Omental fat pad (tissue), 4 donors: ENCODE measurements at places on chromosomes 6 and 20.

GRCh38 chr6:55916188-55916587, 40.8 kb upstream of the BMP5 start:
- no peak for DNase-seq

DNA sequence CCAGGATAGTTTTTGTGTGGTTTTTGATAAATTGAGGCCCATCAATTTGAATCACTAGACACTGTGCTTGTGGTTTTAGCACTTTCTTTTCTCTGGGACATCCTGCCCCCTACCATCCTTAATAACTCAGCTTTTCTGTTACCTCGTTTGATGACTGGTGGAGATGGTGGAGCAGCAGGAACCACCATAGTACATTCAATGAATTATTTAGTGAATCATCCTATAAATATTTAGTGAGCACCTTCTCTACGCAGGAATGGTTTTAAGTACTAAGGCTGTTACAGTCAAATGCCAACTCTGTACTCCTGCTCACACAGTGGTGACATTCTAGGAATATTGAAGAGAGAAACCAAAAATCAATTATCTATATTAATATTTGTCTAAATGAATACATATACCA, 585.2 kb downstream of the HAO1 start:
- DNase-seq: no peak

DNA sequence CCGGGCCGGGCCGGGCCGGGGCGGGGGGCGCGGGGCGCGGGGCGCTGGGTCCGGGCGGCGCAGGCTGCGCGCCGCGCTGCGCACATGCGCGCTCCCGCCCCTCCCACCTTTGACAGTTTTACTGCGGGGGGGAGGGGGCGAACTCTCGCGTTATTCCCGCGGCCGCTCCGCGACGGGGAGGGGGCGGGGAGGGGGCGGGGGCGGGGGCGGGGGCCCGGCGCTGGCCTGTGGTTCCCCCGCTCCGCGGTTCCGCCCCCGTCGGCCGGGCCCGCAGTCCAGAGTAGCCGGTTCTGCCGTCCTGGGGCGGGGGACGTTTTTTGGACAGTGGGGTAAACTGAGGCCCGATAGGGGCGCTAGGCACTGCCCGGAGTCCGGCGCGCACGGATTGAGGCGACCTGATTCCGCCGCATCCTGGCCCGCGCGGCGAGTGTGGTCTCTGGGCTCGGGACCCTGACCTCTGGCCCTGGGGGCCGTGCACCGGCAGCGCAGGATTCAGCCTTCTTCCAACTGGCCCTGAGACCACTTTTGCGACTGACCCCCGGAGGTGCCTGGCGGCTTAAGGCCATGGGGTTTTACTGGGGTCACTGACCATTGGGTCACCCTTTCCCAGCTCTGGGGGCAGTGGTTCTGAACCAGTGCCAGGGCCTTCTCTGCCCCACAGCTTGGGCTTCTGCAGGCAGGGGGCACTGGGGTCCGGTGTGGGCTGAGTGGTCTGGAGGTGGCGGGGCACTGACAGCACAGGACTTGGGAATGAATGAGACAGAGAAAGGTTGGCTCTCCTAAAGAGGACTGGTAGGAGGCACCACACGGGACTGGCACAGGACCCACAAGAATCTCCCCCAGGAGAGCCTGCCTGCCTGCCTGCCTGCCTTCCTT, at the start of gene ZNF512B:
Gene ZNF512B (minus strand): TSS at position 93 of the 876 bp plus-strand sequence. CDS start 1,980 bp downstream, outside the sequence.
- no peak for DNase-seq

DNA sequence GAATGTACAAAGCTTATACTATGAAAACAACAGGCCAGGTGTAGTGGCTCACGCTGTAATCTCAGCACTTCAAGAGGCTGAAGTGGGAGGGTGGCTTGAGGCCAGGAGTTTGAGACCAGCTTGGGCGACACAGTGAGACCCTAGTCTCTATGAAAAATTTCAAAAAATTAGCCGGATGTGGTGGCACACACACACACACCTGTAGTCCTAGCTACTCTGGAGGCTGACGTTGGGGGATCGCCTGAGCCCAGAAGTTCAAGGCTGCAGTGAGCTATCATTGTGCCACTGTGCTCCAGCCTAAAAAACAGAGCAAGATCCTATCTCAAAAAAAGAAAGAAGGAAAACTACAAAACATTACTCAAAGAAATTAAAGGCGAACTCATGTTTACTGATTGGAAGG, 7.3 kb upstream of the ASF1A start:
- no peak for DNase-seq

DNA sequence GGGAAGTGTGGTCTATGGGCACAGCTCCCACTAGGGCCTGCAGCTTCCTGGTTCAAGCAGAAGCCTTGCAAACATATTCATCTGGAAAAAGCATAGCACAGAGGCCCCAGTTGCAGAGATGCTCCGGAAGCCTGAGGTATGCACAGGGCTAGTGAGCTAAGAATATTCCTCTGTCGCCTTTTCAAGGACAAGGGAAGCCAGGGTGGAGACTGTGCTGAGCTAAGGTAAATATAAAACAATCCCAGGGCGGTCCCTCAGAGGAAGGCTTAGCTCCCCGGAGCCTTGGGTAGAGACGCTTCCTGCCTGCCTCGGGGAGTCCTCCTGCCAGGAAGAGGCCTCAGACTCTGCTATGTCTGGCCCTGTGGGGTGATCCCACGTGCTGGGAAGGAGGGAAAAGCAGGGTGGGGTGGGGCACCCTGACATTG, 134.8 kb upstream of the FOXA2 start:
- no peak for DNase-seq

- DNase-seq: no peak
These were observed 151.7 kb upstream of the DST start for GRCh38 chr6:56794421-56794820.

GRCh38 chr6:40992746-40993145, 46.3 kb downstream of the UNC5CL start:
- DNase-seq: no peak

GRCh38 chr20:62772103-62772611, 24.1 kb upstream of the MRGBP start:
- DNase-seq: no peak

- no peak for DNase-seq
These were observed at the start of gene SLC13A3 for GRCh38 chr20:46651091-46651962. Gene SLC13A3 (minus strand): TSS chr20:46651459. CDS start chr20:46651421, 38 bp downstream.

GRCh38 chr20:53581444-53582250, 12.0 kb downstream of the ZNF217 start:
- no peak for DNase-seq

- DNase-seq: no peak
These were observed 13.7 kb downstream of the PHF3 start for GRCh38 chr6:63649269-63649668.

GRCh38 chr6:27743787-27744186, 168.4 kb downstream of the OR2B2 start:
- no peak for DNase-seq

- no peak for DNase-seq
These were observed 19.0 kb upstream of the GSTA4 start for GRCh38 chr6:53014063-53014462.

- DNase-seq: no peak
These were observed 23.0 kb downstream of the CD109 start for GRCh38 chr6:73719046-73719445.

GRCh38 chr20:9739991-9740390, 98.9 kb downstream of the PAK5 start:
- no peak for DNase-seq

DNA sequence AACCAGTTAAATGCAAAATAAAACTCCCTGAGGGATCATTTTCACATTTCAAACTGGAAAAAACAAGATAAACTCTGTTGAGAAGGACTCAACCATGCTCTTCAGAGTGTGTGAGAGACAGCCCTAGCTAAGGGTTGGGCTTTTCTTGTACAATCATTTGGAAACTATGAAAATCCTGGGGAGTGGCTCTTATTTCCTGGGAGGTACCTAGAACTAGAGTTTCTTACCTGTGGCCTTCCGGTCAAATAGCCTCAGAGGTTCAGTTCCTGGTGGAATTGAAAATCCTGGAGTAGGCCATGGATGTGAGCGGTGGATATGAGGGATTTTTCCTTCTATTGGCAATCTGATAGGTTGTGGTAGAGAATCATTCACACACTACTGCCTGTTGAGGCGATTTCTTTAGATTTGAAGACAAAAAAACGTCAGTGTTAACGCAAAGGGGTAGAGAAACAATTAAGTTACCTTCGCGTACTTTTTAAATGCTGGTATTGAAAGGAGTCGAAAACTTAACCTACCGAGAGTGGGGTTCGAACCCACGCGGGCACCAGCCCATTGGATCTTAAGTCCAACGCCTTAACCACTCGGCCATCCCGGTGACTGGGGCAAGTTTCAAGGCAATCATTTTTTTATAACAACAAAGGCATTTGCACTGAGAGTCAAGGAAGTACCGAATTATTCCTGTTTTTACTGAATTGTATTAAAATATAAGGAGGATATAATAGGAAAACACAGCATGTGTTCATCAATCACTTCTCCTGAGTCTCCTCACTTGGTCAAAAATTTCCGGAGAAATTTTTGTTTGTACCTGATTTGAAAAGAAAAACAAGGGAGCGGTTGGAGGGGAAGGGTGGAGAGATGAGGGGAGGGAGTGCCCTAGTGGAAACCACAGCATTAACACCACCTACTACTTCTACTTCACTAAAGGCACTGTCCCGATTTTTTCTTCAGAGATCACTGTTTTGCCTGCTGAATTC, 191.3 kb downstream of the OR2B2 start:
- DNase-seq: no peak

DNA sequence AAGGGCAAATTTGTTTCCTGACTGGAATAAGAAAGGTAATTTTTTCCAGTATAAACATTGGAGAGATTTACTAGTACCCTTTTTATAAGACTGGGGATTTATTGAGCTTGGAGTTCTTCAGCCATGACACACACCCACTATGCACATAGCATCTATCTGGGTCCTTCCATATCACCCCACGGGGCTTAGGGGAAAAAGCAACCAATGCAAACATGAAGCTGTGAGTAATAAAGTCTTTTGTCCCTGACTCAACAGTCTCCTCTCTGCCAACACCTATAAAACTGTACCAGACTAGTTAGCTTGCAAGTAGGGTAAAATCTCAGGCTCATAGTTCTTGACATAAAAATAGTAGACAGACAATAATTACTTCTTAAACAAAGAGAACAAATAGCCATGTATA, 23.4 kb downstream of the COL21A1 start:
- DNase-seq: no peak

GRCh38 chr20:3223994-3224680, 14.8 kb downstream of the ITPA start:
- no peak for DNase-seq
